CD4-positive, alpha-beta T cell treated with Interleukin-21 for 1 hour (primary cell): ENCODE measurements at places on chromosomes 7 and 10.

DNA sequence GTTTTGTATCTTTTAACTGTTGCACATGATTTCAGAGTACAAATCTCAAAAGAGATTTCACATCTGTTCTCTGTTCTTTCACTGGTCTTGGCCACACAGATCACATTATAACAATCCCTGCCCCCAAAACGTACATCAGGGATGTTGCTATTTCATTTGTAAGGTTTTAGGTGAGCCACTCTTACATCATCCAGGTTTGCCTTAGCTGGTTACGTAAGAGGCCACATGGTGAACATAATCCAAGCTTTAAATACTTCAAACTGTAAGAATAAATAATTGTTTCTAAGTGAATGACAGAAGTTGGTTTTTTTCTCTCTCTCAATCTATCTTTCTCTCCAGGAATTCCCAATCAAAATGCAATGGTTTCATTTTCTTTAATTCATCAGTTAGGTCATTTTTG is 245.9 kb upstream of the HGF start:
- no peak for DNase-seq

- no peak for DNase-seq
Observed at GRCh38 chr7:135510592-135511183, 786 bp upstream of the CNOT4 start.

DNA sequence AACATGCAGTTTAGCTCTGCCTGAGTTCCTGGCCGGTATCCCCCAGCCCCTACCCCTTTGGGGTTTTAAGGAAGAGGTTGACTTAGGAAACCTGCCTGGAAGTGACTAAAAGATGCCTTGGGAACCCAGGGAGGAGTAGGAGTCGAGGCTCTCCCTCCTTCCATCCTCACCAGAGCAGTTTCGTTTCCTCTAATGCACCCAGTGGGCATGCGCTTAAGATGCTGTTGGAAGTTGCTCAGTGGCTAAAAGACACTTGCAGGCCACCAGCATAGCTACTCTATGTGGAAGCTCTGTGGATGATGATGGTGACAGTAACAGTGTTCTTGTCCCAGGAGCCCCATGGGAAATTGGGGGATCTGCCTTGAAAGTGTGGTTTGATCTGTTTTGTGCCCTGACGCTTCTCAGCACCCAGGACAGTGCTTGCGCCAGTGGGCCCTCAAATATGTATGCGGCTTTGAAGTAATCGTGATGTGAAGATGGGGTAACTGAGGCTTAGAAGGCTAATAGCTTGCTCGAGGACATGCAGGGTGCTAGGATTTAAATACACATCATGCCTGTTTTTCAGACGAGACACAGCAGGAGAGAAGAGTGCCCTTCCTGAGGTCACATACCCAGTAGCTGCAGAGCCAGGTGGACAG is 32.0 kb downstream of the TBATA start:
- DNase-seq, result no peak

- no peak for DNase-seq
Observed at GRCh38 chr10:96890172-96890513, 58.0 kb downstream of the LCOR start.

DNA sequence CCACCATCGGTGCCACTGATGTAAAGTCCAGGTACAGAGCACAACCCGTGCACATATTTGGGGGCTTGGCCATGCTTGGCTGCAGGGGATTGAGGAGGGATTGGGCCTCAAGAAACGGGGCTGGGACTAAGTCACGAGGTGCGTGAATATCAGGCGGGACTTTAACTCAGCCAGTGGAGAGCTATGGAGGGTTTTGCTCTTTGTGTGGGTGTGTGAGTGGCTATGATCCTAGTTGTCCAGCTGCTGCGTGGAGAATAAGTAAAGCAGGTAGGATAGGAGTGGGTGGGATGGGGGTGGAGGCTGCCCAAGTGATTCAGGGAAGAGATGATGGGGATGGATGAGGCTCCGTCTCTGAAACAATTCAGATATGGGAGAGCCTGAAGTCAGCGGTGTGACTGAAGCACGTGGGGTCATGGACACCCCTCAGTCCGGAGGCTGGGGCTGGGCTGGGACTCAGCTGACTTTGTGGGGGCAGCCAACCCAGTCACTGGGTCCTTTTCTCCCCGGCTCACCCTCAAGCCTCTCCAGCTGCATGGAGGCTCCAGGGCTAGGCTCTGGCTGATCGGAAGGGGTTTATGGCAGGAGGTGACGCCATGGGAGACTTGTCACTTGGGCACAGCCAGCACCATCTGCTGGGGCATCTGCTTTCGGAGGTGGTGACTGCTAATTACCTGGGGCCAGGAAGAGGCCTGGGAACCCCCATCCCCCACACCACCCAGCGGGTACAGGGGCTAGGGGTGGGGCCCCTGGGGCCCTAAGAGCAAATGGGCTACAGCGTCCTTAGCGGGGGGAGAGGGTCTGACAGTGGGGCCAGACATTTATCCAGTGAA is 1.7 kb upstream of the LFNG start:
- DNase-seq, result no peak

GRCh38 chr7:71637578-71637977 is 505.6 kb downstream of the GALNT17 start:
- DNase-seq, result no peak

DNA sequence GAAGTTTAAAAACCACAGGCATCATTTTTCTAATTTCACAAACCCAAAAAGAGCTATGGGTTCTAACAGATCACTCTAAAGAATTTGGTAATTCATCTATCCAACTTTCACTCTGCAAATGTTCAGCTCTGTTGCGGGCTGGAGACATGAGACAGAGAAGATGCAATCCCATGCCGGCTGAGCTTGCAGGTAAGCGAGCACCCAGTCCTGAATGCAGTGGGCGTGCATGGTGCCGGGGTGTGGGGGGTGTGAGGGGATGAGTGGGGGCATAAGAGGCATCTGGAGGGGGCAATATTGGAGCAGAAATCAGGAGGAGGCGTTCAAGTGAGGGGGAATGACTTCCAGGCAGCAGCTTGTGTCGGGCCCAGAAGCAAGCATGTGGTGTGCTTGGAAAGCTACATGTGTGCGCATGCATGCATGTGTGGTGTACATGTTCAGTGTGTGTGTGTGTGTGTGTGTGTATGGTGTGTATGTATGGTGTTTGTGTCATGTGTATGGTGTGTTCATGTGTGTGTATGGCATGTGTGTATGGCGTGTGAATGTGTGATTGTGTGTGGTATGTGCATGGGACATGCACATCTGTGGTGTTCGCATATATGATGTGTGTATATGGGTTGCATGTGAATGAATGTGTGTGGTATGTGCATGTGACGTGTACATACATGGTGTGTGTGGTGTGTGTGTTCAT is 172.9 kb downstream of the PRKCQ start:
- DNase-seq, result no peak

DNA sequence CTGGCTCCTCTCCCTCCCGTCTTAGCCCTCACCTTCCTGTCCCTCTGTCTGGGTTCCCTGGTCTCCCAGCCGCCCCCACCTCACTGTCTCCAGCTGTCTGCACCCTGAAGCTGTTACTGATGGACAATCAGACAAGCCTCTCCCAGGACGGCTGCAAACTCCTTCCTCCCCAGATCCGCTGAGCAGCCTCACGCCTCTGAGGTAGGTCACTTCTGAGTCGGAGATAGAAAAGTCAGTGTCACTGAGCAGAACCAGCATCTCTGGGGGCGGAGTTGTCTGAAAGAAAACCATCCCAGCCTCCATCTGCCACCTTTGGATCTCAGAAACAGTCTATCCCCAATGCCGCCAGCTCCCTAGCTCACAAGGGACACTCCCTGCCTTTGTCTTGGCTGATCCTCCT is 27.4 kb downstream of the FAM241B start:
- DNase-seq, result no peak

DNA sequence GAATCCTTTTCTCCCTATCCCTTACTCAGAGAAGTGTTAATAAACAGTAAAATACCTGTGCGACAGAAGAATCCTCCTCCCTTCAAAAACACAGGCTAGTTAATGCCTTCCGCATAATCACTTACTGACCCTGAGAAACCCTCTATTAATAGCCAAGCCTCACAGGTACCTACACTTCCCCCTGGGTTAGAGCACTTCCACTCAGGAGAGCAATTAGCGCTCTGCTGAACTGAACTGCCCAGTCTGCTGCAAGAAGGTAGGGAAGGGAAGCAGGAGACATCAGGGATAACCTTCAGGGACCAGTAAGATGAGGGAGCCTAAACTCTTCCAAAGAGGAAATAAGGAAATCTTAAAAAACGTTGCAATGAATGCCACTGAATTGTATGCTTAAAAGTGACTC is 39.6 kb downstream of the KIAA1549 start:
- DNase-seq, result no peak

DNA sequence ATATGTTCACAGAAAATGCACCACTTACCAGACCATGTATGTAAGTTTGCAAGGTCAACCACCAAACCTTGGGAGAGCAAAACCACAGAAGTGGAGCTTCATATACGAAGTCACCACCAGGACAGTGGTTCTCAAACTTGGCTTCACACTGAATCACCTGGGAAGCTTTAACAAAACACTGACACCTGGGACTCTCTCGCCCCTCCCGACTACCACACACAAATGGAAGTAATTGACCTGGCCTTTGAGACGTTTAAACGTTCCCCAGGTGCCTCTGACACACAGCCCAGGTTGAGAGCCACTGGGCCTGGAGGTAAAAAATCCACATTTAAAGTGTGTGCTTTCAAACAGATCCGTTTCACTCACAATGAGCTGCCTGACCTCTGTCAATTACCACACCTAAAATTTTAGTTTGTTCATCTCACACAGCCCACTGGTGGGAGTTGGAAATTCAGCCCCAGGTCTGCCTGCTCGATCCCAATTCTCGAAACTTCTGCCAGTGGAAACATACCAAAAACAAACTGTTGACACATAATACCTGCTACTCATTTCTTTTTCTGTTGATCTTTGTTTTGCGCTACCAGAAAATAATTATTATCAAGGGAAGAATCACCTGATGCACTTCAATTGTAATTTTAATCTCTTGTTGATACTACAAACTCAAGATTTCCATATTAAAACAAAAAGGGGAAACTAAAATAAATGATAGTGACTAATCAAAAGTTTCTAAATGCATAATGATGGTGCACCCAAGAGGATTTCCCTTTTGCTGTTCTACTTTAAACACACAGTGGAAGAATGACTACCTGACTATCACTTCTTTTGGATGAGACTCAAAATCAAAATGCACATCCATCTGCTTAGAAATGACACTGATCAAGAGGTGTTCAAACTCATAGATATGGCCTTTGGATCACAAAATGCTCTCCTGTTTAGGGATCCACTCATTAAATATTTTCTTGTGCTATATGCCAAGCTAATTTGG is 26.6 kb downstream of the CDNF start:
- no peak for DNase-seq

GRCh38 chr10:120492346-120492745 is 35.3 kb downstream of the PLPP4 start:
- DNase-seq, result no peak

DNA sequence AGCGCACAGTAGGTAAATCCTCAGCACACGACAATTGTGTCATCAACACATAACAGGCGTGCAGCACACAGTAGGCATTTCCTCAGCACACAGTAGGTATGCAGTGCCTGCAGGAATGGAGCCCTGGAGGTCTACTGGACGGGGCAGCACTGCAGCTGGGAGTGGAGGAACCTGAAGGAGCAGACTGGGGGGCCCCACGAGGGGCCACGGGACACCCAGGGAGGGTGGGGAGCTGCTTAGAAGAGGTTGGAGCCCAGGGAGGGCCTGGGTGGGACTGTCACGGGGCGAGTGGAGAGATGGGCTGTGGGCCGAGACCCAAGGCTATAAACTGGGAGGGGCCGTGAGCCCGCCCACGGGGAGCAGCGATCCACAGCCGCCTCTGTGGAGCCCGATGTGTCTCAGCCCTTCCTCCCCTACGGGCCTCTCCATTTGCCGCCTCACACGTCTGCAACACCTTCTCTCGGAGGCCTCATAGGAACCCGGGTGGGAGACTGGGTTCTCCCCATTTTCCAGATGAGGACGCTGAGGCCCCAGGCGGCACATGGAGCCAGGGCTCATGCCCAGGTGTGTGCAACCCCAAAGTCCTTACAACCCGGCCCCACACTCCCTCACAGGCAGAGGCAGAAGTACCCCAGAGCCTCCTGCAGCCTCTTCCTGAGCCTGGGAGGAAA is 101.5 kb downstream of the MICALL2 start:
- DNase-seq, result no peak

DNA sequence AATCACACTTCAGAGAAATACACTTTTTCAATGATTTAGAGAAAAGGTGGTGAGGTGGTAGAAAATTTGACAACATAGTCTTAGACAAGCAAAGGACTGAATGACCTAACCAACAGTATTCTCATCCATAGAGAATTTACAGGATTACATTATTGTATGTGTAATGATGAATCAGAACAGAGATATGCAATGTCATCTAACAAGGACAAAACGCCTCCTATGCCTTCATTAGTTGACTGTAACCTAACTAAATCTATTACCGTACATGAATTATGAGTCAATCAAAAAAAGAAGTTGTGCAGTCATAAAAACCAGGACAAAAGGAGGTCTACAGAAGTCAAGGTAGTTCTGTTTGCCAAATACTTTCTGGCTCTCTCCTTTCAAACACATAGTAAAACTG is 66.5 kb downstream of the RAB11FIP2 start:
- DNase-seq, result no peak

DNA sequence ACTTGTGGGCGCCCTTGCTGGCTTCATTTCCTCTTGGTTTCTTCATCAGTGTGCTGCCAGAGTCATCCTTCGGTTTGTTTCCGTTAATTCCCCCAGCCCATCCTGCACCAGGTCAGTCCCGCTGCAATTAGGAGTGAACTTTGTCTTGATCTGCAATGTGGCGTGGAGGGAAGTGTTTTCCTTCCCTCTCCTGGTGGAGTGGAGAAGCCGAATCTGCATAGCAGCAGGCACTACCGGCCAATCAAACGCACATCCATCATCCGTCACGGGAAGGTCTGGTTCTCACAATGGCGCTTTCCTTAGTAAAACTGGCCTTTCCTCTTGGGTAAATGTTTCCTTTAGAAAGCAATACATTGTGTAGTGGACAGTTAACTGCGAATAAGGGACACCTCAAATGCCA is 337.5 kb downstream of the CXCL12 start:
- no peak for DNase-seq

GRCh38 chr10:6115411-6115810 is 26.6 kb downstream of the RBM17 start:
- DNase-seq, result no peak

DNA sequence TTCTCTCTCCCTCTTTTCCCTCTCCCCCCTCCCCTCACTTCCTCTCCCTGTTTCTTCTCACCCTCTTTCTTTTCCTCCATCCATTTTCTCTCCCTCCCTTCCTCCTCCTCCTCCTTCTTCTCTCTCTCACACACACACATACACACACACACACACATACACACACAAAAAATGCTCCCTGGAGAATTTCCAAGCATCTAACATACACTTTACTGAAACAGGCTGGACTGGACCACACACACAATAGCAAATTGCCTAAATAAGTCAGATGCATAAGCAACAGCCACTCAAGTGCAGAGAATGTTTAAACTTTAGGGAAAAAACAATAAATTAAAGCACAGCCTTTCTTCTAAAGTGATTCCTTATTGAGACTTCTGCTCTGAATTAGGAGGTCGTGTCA is 267.7 kb downstream of the FGFR2 start:
- no peak for DNase-seq

- no peak for DNase-seq
Observed at GRCh38 chr7:99173787-99174186, 29.9 kb upstream of the SMURF1 start.
